Type B pancreatic cell (in vitro differentiated cells): ENCODE measurements at places on chromosomes 3 and 15. TPM values are rescaled to one million over a fixed set of nuclear protein-coding genes. Genes with fewer than 3 reads are reported as not detected.

The GHSR gene
- not detected in 2 replicates for total RNA-seq

DNA sequence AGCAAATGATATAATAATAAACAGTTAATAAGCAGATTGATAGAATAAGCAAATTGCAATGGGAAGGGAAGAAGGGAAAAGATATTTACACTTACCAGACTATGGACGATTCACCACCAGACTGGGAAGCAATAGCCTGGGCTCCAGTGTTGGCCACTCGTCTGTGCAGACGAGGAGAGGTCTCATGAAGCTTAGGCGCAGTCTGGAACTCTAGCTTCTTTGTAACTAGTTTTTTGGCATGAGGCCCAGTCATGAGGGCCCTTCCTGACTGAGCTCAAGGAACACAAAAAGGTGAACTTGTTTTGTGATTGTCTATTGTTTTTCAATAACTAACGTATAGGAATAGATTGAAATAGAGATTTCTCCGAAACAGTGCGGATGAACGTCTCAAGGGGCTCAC lies 63.3 kb upstream of the GATM start:
- no peak overlapping the region for H3K4me3 ChIP-seq
- H3K27me3 ChIP-seq: no peaks in the 10 kb centered on the region
- no peak overlapping the region for H3K27ac ChIP-seq
- no peaks in the 10 kb centered on the region for H3K36me3 ChIP-seq
- H3K4me1 ChIP-seq: peaks cover 9% of the 10 kb centered on the region

The GATA2 gene
- total RNA-seq: 14.1 and 23.9 TPM in 2 replicates

The CELSR3 gene
- 9.8 and 10.2 TPM in 2 replicates for total RNA-seq

The CCDC13 gene
- 0.71 and 2.4 TPM in 2 replicates for total RNA-seq

The TM4SF1 gene
- 39.4 and 82.3 TPM in 2 replicates for total RNA-seq

GRCh38 chr15:62124973-62125303 lies 40.1 kb downstream of the C2CD4B start:
- DNase-seq: no peak
- H3K27ac ChIP-seq: no peak overlapping the region
- H3K36me3 ChIP-seq: no peaks in the 10 kb centered on the region
- H3K4me1 ChIP-seq: peaks cover 10% of the 10 kb centered on the region

GRCh38 chr15:63030101-63030551 lies 12.4 kb upstream of the TPM1 start:
- no peaks in the 10 kb centered on the region for H3K27me3 ChIP-seq
- peaks cover 20% of the 10 kb centered on the region for H3K4me1 ChIP-seq
- H3K27ac ChIP-seq: no peak overlapping the region
- no peak overlapping the region for H3K4me3 ChIP-seq

- peaks cover 20% of the 10 kb centered on the region for H3K4me1 ChIP-seq
- H3K27ac ChIP-seq: no peak overlapping the region
- no peak for DNase-seq
- no peak overlapping the region for H3K4me3 ChIP-seq
- H3K36me3 ChIP-seq: peaks cover 14% of the 10 kb centered on the region
These were observed 67.1 kb upstream of the SEC22A start for GRCh38 chr3:123134671-123135070.

- H3K36me3 ChIP-seq: no peaks in the 10 kb centered on the region
- H3K27me3 ChIP-seq: no peaks in the 10 kb centered on the region
- H3K4me1 ChIP-seq: peaks cover 49% of the 10 kb centered on the region
- no peak for DNase-seq
These were observed 237.8 kb downstream of the OPA1 start for GRCh38 chr3:193830791-193831191.

DNA sequence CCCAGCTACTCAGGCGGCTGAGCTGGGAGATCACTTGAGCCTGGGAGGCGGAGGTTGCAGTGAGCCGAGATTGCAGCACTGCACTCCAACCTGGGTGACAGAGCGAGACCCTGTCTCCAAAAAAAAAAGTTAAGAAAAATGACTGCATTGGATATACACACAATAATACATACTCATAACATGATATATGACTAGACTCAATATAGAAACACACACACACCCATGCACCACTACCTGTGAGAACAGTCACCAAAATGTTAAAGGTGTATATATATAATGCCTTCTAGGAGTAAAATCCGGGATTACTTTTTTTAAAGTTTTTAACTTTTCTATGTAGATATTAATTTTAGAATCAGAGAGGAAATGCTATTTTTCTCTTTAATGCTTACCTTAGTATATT lies 25.9 kb downstream of the PHC3 start:
- DNase-seq: no peak
- no peak overlapping the region for H3K4me3 ChIP-seq
- H3K36me3 ChIP-seq: peaks cover 35% of the 10 kb centered on the region
- no peaks in the 10 kb centered on the region for H3K27me3 ChIP-seq

GRCh38 chr3:133514418-133514817 lies 59.1 kb upstream of the CDV3 start:
- no peaks in the 10 kb centered on the region for H3K27me3 ChIP-seq
- H3K4me1 ChIP-seq: no peaks in the 10 kb centered on the region
- no peak overlapping the region for H3K4me3 ChIP-seq
- H3K36me3 ChIP-seq: no peaks in the 10 kb centered on the region
- H3K27ac ChIP-seq: no peak overlapping the region

DNA sequence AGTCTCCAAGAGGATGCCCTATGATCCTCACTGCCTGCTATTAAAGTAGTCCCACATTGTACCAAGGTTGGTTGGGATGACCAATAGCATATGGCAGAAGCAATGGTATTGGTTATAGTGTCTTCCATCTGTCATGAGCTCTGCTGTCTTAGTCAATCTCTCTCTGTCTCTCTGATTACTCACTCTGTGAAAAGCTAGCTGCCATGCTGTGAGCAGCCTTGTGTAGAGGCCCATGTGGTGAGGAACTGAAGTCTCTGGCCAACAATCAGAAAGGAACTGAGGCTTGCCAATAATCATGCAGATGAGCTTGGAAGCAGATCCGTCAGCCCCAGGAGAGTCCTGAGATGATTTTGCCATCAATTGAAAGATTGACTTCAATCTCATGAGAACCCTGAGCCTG lies 60.3 kb upstream of the CFAP161 start:
- H3K36me3 ChIP-seq: no peaks in the 10 kb centered on the region
- peaks cover 5% of the 10 kb centered on the region for H3K27me3 ChIP-seq
- no peak for DNase-seq
- H3K4me1 ChIP-seq: no peaks in the 10 kb centered on the region
- H3K27ac ChIP-seq: no peak overlapping the region

The ANKRD63 gene
- total RNA-seq: 0.98 and 1.5 TPM in 2 replicates

DNA sequence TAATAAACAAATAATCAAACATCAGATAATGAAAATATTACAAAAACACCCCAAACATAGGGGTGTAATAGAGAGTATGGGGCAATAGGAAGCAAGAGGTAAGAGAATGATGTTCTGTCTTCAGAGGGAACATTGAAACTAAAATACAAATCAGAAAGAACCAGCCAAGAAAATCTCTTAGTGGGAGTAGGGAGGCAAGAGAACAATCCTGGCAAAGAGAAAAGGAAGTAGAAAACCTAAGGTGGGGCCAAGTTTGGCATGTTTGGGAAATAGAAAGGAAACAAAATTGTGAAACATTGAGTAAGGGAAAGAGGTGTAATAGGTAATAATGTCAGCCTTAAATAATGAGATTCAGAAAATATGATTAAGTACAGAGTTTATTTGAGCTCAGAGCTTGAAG lies 467.1 kb downstream of the RBMS3 start:
- H3K36me3 ChIP-seq: no peaks in the 10 kb centered on the region
- H3K27me3 ChIP-seq: peaks cover 4% of the 10 kb centered on the region
- peaks cover 16% of the 10 kb centered on the region for H3K4me1 ChIP-seq
- no peak for DNase-seq
- H3K4me3 ChIP-seq: no peak overlapping the region
- H3K27ac ChIP-seq: no peak overlapping the region

The FHIT gene
- total RNA-seq: 6.9 and 11.7 TPM in 2 replicates

The KLHL6 gene
- total RNA-seq: not detected in 2 replicates

The POPDC2 gene
- total RNA-seq: 1.4 and 2.6 TPM in 2 replicates

The MYLK gene
- 3.4 and 16.8 TPM in 2 replicates for total RNA-seq

The GHRL gene
- 14.3 and 29.6 TPM in 2 replicates for total RNA-seq

DNA sequence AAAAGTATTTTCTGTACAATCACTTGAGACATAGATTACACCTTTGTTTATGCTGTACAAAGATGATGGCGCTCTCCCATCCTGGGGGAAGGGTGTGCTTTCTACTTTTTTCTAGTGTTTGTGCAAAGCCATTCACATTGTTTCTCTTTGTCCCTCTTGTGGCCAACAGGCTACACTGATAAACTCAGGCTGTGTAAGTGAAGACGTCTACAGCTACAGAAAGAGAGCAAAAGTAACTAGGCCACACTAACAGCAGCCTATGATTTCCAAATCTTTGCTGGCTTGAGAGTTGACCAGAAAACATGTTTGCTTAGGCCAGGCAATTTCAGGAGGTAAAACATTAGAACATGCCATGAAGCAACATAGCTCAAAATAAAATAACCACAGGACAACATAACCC lies 75.1 kb downstream of the FOXB1 start:
- no peaks in the 10 kb centered on the region for H3K36me3 ChIP-seq
- no peak overlapping the region for H3K27ac ChIP-seq
- H3K27me3 ChIP-seq: peaks cover 58% of the 10 kb centered on the region

The GRAMD1C gene
- 7.3 TPM in 2 replicates for total RNA-seq

DNA sequence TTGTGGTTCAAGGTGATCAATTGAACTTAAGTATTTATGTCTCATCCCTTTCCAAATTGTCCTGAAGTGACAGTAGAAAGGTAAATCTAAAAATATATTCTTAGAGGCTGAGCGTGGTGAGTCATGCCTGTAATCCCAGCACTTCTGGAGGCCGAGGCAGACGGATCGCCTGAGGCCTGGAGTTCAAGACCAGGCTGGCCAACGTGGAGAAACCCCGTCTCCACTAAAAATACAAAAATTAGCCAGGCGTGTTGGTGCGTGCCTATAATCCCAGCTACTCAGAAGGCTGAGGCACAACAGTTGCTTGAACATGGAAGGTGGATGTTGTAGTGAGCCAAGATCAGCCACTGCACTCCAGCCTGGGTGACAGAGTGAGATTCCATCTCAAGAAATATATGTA lies 226.6 kb downstream of the DPH6 start:
- no peak overlapping the region for H3K27ac ChIP-seq
- H3K27me3 ChIP-seq: no peaks in the 10 kb centered on the region
- DNase-seq: no peak
- H3K36me3 ChIP-seq: no peaks in the 10 kb centered on the region
- H3K4me1 ChIP-seq: no peaks in the 10 kb centered on the region
- H3K4me3 ChIP-seq: no peak overlapping the region
